ENCODE measurements at places on chromosomes 2 and 18.

- DNase-seq = no peak
These were observed 183.1 kb upstream of the CXCR4 start for GRCh38 chr2:136301006-136301405.

DNA sequence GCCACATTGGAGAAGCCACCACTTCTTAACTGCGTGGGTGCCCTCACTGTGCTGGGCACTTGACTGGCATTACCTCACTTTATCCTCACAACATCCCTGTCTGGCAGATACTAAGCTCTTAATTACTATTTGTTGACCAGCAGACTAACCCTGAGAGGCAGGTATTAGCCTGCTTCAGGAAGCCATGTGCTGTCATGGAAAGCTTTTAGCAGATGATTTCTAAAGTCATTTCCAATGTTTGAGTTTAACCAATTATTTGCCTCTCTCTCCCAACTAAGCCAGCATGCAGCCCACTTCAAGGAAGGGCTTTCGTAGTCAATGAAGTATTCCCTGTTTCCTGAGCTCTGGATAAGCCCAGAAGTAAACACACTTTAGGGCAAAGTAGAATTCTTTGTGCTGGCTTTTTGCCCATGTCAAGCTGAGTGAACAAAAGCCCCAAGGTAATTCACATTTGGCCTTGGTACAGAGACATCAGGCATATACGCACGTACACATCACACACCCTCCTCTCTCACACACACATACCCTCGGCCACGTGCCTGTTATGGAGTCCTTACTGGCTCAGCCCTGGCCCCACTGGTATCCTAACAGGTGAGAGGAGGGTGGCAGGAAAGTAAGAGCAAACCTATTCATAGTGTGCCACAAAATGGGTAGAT, 108.6 kb downstream of the C1D start:
- DNase-seq = no peak

DNA sequence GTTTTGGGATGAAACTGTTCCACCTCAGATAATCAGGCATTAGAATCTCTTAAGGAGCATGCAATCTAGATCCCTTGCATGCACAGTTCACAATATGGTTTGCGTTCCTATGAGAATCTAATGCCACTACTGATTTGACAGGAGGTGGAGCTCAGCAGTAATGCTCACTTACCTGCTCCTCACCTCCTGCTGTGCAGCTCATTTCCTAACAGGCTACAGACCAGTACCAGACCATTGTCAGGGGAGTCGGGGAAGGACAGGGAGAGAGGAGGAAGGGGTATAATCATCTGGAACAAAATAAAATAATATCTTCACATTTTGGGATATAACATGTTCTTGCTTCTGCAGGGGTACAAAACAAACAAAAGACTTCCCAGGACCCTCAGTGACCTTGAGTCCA, 532.0 kb upstream of the FSHR start:
- DNase-seq = no peak

DNA sequence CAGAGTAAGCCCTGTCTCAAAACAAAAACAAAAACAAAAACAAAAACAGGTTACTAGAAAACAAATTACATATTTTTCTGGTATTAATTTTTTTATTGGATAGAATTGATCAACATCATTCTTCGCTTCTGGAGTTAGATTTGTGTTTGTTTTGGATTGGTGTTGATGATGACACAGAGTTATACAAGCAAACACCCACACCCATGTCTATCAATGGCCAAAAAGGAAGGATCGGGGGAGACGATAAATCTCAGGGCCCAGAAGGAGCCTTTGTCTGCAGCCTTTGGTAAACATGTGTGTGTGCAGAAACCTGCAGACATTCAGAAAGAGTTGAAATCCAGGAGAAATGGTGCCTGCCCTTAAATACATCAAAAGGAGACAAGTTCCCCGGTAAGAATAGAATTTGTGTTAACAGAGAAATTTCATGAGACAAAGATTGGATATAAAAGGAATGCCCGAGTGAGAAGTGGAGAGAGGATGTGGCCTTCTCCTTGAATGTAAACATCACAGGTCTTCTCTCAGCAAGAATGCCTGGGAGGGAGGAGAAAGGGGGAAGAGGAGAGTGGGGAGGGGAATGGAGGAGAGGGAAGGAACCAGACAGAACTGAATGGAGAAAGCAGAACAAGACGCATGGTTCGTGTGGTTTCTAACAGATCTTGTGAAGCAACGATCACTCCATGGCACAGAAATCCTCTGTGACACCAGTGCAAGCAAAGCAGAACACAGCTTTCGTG, 40.4 kb upstream of the TMEM178A start:
- DNase-seq = peak; percentile 92

GRCh38 chr2:57885742-57886141, 160.9 kb upstream of the VRK2 start:
- no peak for DNase-seq

GRCh38 chr2:33040541-33040940, 93.8 kb downstream of the LTBP1 start:
- no peak for DNase-seq

DNA sequence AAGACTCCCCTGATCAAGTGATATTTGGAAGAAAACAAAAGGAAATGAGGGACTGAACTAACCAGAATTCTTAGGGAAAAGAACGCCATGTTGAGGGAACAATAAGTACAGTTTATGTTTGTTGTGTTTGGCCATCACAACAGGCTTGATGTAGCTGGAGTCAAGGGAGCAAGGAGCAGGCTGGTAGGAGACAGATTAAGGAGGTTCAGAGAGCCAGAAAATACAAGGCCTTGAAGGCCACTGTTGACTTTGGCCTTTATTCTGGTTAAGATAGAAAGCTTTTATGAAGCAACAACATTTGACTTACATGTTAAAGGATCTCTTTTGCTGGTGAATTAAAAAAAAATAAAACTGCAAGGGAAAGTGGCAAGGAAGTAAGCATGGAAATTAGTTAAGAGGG, 754.1 kb upstream of the SLC8A1 start:
- DNase-seq = no peak

- DNase-seq = no peak
These were observed 8.8 kb upstream of the NOSTRIN start for GRCh38 chr2:168793596-168793995.

DNA sequence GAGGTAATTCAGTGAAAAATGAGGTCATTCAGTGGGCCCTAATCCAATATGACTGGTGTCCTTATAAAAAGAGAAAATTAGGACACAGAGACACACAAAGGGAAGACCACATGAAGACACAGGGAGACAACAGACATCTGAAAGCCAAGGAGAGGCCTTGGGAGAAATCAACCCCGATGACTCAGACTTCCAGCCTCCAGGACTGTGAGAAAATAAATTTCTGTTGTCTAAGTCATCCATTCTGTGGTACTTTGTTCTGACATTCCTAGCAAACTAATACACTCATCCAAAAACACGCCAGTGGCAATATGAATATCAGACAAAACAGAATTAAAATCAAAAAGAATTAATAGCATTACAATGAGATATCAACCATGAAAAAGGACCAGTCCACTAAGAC, 303.7 kb downstream of the SS18 start:
- DNase-seq = no peak

DNA sequence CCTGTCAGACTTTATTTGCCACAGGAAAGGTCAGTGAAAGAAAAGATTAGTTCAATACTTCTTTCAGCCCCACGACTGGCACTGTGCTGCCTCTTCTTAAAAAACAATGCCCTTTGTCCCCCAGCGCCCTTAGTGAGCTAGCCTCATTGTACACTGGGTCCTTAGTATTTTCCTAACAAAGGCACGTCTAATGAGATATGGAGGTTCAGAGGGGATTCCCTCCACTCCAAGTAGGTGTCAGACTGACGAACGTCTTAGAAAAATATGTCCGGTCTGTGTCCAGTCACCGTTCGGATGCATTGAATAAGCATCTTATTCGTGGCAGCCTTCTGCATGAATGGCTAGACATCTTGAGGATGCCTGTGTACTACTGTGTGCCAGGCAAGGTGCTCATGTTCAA, 1.1 kb downstream of the FECH start:
- no peak for DNase-seq

- DNase-seq = peak; percentile 16
These were observed 32.8 kb downstream of the FAM124B start for GRCh38 chr2:224369028-224369632.

DNA sequence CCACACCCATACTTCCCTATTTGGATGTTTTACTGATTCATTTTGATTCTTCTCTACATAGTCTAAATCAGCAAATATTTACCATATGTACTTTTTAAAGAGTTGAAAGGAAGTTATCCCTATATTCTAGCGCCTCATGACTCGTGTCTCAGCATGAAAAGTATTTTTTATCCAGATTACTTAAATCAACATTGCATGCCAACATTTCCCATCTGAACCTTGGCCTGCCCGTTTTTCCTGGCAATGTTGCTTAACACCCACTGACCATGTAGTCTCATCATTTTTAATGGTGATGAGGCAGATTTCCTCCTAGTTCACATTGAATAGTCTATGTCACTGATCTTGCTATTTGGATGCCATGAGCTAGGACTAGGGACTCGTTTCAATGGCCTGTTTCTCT, 13.2 kb upstream of the SCYGR5 start:
- DNase-seq = no peak

- no peak for DNase-seq
These were observed 70.4 kb downstream of the LRRFIP1 start for GRCh38 chr2:237697586-237698357.

DNA sequence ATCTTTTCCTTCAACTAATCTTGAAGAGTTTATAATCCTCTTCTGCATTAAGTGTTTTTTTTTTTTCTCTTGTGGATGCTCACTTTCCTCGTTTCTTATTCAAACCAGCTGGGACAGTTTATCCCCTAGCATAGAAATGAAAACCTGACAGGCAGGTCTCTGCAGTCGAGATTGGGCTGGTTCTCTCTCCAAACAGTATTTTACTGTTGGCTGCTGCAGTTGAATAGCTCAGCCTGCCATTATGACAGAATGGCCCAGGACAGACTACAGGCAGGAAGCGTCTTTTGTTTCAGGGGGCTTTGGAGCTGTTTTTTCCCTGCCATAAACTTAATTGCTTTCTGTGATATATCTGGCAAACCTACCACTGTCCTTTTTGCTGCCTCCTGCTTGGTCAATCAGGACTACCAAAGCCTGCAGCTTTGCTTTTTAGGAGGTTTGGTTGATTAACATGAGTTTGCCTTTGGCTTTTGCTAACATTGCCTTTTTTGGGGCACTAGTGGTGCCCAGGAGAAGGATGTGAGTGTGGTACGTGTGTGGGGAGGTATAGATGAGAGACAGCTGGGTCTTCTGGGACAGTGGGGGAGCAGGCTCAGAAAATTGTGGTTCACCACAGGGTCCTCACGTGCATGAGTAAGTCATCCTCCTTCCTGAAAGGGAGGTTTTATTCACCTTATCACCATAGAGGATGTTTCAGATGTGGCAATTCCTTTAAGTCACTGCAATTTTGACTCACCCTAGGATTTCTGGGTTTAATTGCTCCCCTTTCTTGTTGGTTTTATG, 128.7 kb downstream of the LYPD6B start:
- DNase-seq = peak; percentile 73

GRCh38 chr18:7661207-7661606, 94.1 kb downstream of the PTPRM start:
- no peak for DNase-seq

- DNase-seq = no peak
These were observed 138.6 kb upstream of the EPHA4 start for GRCh38 chr2:221710744-221711143.

- DNase-seq = no peak
These were observed 593.2 kb upstream of the ZNF804A start for GRCh38 chr2:184004948-184005672.

DNA sequence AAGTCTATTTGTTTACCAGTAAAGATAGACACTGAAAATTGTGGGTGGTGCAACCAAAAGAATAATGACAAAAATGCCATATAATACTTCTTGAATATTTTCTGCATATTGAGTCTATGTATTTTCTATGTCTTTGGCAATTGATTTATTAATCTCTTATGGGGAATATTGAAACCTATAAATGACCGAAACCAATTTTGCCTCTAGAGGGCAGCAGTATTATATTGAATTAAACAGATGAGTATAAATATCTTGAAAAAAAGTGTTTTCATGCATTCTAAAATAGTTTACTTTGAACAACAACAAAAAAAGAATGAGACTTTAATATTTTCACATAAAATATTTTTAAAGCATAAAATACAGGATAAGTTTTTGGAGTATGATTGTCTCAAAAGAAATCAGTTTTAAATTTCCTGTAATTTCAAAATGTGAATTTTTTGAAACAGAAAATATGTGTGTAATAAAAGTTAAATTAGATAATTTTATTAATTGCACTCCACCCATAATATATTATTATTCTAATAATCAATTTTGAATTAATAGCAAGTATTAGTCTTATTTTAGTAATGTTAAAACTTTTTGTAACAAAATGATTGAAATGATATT, 49.9 kb upstream of the CALCRL start:
- no peak for DNase-seq

DNA sequence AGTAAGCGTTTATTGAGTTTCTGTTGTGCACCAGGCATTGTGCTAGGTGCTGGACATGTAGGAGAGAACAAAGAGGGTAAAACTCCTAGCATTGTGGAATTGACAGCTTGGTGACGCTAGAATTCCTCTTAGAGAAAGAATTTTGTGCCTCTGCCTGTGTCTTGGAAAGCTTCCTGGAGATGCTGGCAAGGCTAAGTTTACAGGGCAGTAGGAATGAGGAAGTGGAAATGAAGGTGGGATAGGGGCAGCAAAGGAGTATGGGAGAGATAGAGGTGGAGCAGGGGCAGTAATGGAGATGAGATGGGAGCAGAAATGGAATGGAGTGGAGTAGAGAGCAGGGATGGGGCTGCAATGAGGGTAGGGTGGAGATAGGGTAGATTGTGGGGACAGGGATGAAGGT, 29.8 kb downstream of the GPR39 start:
- no peak for DNase-seq

DNA sequence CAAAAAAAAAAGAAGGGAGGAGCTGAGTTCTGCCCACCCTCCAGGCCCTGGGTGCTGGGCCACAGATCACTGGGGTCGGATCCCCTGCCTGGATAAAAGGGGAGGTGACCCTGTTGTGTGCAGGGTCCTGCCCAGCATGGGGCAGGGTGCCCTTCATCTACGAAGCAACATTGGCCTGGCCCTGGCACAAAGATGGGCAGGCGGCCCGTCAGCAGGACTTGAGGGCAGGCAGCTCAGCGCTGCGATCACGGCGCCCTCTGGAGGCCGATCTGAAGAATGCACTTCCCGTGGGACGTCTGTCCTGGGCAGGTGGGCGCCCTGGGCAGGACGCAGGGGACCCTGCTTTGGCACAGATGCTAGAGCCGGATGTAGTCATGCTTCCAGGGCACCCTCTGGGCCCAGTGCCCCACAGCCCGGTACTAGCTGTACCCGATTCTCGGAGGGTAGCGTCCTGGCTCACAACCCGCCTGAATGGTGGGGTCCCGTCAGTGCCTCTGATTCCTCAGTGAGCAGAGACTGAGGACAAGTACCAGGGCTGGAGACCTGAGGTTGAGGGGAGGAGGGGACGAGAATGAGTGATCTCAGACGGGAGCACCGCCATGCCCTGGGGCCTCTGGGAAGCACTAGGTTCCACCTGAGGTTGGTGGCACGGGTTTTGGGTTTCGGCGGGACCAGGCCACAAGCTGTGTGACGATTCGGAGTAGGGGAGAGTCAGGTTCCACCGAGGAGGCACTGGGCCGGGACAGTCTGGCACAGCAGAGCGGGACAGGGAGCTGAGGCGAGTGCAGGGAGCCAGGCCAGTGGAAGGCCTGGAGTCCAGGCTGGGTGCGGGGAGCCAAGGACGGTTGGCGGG, 18.0 kb downstream of the ARID5A start:
- peak; percentile 16 for DNase-seq
